Upper lobe of right lung (tissue), 1 donor: ENCODE measurements at places on chromosomes 2 and 18.

DNA sequence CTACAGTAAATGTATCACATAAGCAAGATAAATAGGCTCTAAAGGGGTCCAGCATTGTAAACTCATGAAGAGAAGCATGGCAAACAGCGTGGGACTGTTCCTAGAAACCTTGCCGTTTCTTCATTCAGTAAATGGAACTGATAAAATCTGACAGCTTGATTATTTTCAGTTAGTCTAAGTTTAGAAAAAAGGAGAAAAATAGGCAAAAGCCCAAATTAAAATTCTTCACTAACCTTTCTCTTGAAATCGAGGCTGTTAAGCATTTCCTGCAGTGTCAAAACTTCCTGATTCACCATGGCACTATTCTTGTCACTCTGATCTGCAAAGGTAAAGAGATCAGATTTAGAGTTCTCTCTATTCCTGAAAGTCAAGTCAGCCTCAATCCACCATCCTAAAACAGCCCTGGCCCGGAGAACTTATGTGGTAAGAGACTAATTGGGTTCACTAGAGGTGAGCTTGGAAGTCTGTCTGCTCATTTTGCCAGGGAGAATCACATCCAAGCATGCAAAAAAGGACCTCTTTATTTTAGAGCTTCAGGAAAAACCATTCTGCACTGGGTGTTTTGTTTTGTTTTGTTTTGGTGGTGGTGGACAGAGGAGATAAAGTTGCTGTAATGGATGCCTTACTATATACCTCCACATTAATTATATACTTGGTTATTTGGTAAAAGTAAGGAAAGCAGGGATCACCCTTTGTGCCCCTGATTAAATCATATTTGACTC lies 52.4 kb upstream of the STAT1 start:
- no peak for DNase-seq

DNA sequence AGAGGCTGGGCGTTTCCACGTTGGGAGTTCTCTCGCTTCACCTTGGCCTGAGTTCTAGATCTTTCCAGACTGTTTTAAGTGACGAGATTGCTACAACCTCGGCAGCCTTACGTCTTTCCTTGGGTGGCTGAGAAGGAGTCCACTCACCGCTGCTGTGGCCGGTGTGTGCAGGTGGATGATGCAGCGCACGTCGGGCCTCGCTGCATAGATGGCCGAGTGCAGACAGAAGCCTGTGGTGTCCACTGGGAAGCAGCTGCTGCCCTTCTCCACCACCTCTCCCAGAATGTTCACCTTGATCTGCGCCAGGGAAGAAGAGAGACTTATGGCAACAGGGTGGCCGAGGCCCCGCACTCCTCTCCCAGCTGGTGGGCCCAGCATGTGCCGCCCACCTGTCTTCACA lies 75.7 kb downstream of the ADD2 start:
- peak; percentile 39 for DNase-seq

GRCh38 chr18:59988098-59988706 lies 88.4 kb downstream of the PMAIP1 start:
- DNase-seq = no peak

GRCh38 chr18:44602380-44602779 lies 78.3 kb upstream of the SETBP1 start:
- DNase-seq = no peak

- DNase-seq = peak; percentile 46
Observed at GRCh38 chr18:12397254-12397653, 10.5 kb upstream of the PRELID3A start.

DNA sequence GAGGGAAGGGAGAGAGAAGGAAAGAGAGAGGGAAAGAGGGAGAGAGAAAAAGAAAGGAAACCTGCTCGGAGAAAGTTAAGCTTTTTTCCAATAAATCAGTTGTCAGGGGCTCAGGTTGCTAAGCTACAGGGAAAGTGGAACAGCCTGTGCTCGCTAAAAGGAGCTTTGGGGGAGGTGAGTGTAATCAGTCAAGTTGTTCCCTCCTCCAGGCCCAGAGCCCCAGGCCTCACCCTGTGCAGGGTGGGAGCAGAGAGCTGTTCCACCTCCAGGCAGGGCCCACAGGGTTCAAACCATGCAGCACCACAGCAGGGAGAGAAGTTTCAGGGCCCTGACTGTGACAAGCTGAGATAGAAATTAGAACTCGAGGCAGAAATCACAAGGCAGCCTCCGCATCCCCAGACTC lies 56.4 kb upstream of the PPP1CB start:
- no peak for DNase-seq

GRCh38 chr2:188870289-188870688 lies 103.9 kb upstream of the COL3A1 start:
- no peak for DNase-seq

DNA sequence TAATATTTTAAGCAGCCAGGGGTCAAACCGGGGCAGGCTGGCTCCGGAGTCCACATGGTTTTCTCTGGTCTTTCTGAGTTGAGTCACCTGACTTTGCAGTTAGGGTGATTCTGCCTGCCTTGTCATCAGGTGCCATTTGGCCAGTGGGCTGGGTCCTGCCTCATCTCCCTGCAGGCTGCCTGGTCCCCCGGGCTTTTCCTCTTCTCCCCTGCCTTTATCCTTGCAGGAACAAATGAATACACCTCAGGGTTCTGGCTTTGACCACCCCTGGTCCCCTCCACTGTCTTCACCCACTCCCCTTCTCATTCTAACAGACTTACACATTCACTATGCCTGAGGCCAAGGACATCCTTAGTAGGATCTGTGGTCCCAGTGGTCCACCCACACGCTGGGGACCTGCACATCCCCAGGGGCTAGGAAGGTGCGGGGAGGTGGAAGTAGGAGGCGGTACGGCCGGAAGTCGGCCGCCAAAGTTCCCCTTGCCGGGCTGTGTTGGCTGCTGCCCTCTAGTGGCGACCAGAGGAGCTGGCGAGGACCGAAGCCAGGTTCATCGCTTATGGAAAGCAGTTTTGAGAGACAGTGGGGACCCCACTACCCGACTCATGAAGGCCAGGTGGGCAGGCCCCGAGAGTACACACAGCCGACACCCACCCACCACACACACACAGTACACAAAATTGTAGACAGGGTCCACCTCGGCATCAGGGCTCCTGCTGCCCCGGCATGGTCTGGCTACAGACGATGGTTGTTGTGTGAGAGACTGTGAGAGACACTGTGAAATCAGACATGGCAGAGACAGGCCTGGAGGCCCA lies 6.3 kb upstream of the TEX261 start:
- DNase-seq = peak; percentile 87

DNA sequence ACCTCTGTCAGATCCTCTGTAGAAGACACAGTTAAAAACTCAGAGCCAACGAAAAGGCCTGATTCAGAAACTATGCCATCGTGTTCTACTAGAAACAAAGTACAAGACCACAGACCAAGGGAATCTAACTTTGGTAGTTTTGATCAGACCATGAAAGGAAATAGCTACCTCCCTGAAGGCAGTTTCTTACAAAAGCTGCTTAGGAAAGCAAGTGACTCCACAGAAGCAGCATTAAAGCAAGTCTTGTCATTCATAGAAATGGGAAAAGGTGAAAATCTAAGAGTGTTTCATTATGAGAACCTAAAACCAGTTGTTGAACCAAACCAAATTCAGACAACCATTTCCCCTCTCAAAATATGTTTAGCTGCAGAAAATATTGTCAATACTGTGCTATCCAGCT lies 58.2 kb downstream of the FSIP2 start:
- no peak for DNase-seq

DNA sequence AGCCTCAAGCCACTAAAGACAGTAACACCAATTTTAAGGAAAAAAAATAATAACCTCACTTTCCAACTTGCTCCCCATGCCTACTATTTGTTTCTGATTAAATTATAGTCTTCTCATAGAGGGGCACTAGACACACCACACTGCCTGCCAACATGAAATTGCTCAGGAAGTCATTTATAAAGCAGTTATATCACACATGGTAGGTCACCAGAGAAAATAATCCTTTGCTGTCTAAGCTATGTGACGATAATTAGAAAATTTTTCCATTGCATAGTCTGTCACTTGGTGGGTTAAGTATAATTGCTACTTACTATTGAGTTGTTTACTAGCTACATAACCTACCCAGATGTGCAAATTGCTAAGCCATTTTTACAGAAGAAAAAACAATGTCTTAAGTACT lies 85.2 kb downstream of the INO80D start:
- DNase-seq = no peak

- no peak for DNase-seq
Observed at GRCh38 chr18:27964811-27965210, 212.1 kb downstream of the CDH2 start.

DNA sequence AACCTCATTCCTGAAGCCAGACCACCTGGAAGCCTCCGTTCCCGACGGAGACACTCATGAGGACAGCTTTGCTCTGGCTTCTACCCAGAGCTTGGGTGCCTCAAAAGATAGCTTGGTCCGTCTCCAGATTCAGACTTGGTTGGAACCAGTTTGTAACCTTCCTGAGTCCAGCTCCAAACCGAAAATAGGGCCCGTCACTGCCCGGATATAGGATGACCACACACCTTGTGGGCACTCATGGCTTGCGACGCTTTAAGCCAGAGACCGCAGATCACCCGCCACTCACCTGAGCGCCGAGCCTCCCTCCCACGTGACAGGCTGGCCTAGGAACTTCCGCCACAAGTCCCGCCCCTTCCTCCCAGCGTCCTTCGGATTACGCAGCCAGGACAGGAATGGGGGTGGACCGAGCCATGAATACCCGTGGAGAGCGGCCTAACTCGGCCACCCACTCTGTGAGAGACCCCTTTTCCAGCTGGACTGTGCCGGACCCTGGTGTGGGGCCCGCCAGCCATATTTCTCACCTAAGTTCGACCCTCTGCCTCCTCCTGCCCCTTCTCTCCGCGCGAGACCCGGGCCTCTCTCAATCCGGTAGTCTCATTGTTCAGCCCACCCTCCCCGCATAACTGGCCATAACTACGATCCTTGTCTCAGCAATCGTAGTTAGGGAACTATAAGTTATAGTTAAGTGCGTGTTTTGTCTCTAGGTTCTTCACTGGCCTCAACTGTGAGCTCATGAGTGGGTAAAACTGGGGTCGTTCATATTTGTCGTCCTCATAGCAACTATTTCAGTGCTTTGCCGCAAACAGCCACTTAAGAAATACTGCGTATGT lies at the start of gene MPV17:
MPV17 (minus strand) TSS at position 332 of the 830 bp plus-strand sequence. CDS start 580 bp downstream, outside the sequence.
- DNase-seq = peak; percentile 96

- DNase-seq = no peak
Observed at GRCh38 chr18:6943143-6943542, 174.5 kb downstream of the LAMA1 start.

GRCh38 chr18:76432970-76433767 lies 61.9 kb downstream of the ZNF516 start:
- no peak for DNase-seq

GRCh38 chr2:133265432-133265949 lies 302.8 kb downstream of the NCKAP5 start:
- DNase-seq = peak; percentile 73

DNA sequence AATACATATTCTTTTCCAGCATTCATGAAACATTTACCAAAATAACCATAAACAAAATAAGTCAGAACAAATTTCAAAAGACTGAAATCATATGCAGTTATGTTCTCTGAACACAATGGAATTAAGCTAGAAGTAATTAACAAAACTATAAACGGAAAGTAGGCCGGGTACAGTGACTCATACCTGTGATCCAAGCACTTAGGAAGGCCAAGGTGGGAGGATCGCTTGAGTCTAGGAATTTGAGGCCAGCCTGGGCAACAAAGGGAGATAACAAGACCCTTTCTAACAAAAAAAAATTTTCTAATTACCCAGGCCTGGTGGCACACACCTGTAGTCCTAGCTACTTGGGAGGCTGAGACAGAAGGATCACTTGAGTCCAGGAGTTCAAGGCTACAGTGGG lies 14.9 kb downstream of the ATAD2B start:
- no peak for DNase-seq

DNA sequence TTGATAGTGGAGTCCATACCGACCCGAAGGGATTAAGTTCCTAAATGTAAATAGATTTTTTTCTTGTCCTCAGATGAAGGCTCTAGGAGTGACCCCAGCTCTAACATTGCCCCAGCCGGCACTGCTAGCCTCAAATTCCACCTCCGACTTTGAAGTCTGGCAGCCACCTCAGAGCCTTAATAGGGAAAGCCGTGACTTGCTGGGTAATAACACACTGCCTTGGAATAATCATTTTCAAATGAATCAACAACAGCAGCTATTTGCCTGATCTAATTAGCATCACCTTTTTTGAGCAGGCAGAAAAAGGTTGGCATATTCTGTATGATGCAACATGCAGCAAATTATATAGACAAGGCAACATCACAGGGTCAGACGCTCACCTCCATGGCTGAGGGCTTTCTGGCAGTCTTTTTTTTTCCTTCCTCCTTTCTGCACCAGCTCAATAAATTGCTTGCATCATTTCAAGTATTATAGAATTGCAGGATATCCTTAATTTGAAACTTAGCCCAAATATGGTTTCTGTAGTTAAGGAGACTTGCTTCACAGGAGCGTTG lies 276.5 kb upstream of the ATP5MC3 start:
- DNase-seq = no peak

DNA sequence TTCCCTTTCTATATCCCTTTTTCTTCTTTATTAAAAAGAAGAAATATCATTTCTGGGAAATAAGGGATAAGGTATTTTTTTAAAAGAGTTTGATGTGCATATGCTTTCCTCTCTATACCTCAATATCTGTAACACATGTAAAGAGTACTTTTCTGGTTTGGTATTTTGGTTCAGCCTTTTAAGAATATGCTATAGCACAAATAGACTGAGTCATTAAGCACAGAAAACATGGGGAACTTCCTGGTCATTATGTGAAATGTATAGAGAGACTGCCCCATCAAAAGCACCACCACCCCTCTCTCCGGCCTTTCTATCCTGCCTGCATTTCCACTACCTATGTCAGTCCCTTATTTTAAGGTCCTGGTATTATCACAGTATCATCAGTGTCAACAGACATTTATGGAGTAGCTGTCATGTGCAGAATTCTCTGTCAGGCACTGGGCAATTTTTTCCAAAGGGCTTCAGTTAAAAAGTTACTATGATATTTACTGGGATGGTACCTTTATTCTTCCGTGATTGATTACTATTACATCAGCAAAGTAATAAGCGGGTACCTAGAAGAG lies 88.4 kb downstream of the ALPK2 start:
- no peak for DNase-seq
